Fibroblast of skin of scalp (primary cell): ENCODE measurements at places on chromosomes 7 and 10.
A peak's percentile ranks its signal among the peaks of the same experiment; 100 is the strongest.

DNA sequence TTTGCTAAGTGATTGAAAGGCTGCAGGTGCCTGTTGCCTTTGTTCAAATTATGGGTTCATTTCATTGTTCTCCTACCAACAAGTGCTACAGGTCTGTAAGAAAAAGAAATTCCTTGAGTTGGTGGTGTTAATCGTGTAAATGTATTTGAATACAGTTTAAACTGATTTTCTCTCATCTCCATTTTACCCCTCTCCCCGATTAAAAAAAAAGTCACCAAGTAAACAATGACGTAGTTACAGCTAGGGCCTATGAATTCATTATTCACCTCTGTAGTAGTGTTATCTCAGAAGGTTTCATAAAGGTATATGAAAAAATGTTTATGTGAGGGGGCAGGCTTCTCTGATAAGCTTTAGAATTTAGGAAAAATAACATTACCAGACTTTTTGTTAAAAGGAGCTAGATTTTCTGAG lies 1.1 kb downstream of the REEP3 start:
- no peak for DNase-seq

- DNase-seq = peak; percentile 48
Measured at GRCh38 chr10:101062232-101063049, 652 bp downstream of the KAZALD1 start.

DNA sequence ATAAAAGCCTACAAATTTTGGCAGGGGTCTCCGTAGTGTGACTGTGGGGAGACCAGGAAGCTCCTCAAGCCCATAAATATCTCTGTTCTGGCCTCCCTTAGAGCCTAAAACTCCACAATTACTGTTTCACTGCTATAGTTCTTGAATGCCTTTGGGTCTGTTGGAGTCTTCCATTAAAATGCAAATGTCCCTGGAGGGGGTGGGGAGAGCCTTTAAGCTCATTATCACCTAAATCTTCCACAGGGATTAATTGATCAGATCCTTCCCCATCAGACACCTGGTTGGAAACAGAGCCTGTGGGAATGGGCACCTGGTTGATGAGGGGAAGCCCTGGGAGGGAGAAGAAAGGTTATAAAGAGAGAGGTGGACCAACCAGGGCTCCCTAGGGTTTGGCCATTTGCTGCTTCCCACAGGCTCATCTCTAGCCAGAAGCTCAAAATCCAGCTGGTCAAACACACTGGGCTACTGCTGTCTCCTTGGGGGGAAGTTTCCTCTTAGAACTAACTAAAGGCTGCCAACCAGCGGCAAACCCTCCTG lies 718.2 kb downstream of the LRMDA start:
- no peak for DNase-seq

- no peak for DNase-seq
Measured at GRCh38 chr7:141201145-141201885, 127.5 kb downstream of the TMEM178B start.

DNA sequence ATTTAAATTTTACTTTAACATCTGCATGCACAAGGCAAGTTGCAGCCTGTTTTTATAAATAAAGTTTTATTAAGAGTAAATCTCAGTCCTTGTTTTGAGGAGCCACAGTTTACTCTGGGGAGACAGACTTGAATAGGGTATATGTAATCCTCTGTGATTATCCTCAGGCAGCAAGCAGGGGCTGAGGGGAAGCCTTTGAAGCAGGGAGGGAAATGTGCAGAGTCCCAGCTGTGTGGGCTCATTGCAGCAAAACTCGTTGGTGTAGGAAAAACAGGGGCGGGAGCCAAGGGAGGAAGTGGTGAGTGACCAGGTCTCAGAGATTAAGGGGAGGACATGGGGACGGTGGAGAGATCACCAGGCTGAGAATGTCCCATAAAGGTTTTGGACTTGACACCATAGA lies 34.3 kb upstream of the SMC3 start:
- DNase-seq = no peak

- DNase-seq = no peak
Measured at GRCh38 chr10:11317936-11318670, 293.3 kb downstream of the USP6NL start.

- peak; percentile 14 for DNase-seq
Measured at GRCh38 chr10:98642281-98642680, 195.5 kb upstream of the HPS1 start.

- no peak for DNase-seq
Measured at GRCh38 chr10:30840395-30841050, 191.1 kb downstream of the ZNF438 start.

DNA sequence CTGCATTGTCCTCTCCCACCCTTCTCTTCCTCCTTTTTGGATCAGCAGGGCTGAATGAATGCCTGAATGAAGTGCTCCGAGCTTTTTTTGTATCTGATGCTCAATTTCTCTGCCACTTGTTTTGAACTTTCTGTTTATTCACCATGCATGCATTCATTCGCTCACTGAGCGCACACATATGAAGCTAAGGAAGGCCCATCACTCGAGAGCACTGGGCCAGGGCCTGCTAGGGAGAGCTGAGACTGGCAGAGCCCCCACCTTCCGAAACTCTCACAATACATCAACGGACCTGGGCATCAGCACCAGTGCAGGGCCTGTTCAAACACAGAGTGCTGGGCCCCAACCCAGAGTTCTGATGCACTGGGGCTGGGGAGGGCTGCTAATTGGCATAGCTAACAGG lies 45.7 kb downstream of the RPS24 start:
- DNase-seq = no peak

DNA sequence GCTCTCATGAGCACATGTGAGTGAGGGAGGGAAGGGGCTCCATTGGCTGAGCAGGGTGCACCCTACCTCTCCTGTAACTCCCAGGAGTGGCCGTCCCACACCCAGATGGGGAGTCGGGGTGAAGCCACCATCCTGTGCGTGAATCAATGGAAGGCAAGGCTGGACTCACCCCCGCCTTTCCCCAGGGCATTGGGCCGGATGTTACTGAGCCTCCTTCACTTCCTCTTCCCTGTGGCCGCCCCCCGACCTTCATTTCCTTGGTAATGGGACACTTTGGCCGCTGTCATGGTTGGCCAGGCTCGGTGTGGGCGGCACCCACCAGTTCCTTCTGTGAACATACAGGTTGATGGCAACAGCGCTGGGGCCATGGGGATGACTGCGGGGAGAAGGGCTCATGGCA lies 209.0 kb downstream of the MGMT start:
- DNase-seq = no peak

GRCh38 chr7:150811-151221 lies 41.6 kb upstream of the FAM20C start:
- no peak for DNase-seq

DNA sequence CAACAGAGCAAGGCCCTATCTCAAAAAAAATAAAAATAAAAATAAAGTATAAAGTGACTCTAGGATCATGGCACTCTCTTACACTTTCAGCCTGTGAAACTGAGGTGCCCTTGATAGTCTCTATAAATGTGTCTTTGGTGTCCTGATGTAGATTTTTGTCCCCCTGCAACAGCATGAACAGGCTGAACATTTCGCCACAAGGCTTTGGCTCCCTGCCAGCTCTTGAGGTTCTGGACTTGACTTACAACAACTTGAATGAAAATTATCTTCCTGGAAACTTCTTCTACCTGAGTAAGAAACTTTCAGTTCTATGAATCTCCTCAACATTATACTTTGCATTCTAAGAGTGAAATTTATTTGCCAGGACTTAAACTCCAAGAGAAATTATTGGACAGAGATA lies 48.1 kb upstream of the BMS1 start:
- no peak for DNase-seq

GRCh38 chr7:4951903-4952636 lies 6.9 kb downstream of the MMD2 start:
- DNase-seq = no peak

DNA sequence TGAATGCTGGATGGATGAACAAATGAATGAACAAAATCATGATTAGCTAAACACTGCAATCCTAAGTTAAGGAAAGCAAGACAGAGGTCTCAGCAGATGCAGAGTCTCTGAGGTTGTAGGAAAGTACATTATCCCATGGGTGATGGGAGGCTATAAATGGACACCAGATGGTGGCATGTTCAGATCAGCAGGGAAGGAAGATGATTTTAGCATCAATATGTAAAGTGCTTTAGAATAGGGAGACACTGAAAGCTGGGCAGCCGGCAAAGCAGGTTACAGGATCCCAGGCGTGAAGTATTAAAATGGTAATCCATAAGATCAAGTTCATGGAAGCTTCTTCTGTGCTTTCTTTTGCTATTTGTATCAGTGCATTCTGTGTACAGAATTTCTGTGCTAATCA lies 7.9 kb upstream of the RAPGEF5 start:
- DNase-seq = no peak

DNA sequence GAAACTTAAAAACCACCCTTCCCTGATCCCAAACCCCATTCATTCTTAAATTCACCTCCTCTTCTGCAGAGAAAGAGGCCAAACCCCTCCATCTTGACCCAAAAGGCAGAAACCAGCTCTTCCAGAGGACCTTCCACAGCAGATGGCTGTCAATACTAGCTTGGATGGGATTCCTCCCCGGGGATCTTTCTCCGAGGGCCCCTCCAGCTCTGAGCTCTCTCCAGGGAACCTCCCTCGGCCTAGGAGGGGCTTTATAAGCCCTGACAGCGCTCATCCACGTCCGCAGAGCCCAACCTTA lies 5.4 kb downstream of the TNRC18 start:
- no peak for DNase-seq

- DNase-seq = peak; percentile 29
Measured at GRCh38 chr7:51430480-51431086, 114.0 kb upstream of the COBL start.
